ENCODE measurements at places on chromosomes 7 and 10. TPM values are rescaled to one million over a fixed set of nuclear protein-coding genes. Genes with fewer than 3 reads are reported as not detected.

PON1 gene
- total RNA-seq: 190 TPM

MALRD1 gene
- total RNA-seq: 0.37 TPM

SCIN gene
- total RNA-seq: not detected

MYPN gene
- not detected for total RNA-seq

CLDN12 gene
- total RNA-seq: 23.6 TPM

LRRC4 gene
- total RNA-seq: 2.7 TPM

OR9A2 gene
- total RNA-seq: 0.08 TPM

KNDC1 gene
- total RNA-seq: 8.0 TPM

AMPH gene
- 0.25 TPM for total RNA-seq

SAP25 gene
- 0.33 TPM for total RNA-seq

MRPS33 gene
- total RNA-seq: 17.0 TPM

PAX2 gene
- total RNA-seq: not detected

CALHM3 gene
- 0.14 TPM for total RNA-seq

CNPY1 gene
- total RNA-seq: not detected

ADARB2 gene
- total RNA-seq: 0.70 TPM

GPR146 gene
- total RNA-seq: 33.5 TPM

PHKG1 gene
- 1.0 TPM for total RNA-seq

POLR2J2 gene
- 3.9 TPM for total RNA-seq

FOXL3 gene
- total RNA-seq: not detected

OPN4 gene
- not detected for total RNA-seq

CPN1 gene
- 95.7 TPM for total RNA-seq

Measured in liver (tissue), 10 donors.